ENCODE measurements at places on chromosomes 12 and 14.

GRCh38 chr12:125090437-125090836, 25.2 kb downstream of the AACS start:
- no peak for DNase-seq

- no peak for DNase-seq
Observed at GRCh38 chr14:95559203-95559602, 24.4 kb downstream of the GLRX5 start.

GRCh38 chr12:111846016-111846415, 4.0 kb downstream of the MAPKAPK5 start:
- no peak for DNase-seq

DNA sequence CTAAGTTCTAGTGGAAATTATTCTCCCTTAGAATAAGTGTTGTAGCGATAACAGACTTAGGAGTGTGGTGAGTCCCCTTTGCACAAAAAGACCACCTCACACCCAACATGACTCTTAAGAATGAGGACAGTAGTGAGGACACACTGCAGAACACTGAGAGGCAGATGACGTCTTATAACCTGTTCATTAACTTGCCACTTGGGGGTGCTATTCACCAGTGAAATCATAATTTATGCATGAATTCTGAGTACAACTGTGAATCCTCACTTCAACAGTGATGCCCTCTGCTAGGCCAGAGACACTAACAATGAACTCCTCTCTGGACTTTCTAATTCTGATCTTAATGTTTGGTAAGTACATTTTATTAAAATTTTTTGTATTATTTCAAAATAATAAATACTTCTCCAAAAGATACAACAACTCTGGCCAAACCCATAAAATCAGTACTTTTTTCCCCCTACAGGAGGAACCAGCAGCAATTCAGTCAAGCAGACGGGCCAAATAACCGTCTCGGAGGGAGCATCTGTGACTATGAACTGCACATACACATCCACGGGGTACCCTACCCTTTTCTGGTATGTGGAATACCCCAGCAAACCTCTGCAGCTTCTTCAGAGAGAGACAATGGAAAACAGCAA, 274.7 kb downstream of the DAD1 start:
- no peak for DNase-seq

GRCh38 chr14:58829594-58829993, 191.8 kb downstream of the DACT1 start:
- DNase-seq, result no peak

DNA sequence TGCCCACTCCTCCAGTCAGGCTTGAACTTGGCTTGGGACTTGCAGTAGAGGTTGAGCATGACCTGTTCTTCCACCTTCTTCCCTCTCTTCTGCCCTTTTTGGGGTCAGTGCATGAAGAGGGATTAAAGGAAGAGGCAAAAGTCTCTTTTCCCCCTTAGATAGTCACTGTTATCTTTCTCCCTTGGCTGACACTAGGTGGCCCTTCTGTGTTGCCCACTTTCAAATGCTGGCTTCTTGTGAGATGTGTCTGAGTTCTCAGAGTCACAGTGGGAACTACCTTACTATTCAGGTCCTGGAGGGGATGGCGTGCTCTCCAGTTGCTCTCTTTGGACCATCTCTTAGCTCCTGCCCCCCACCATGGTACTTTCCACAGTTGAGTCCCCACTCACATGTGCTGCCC, 73.6 kb downstream of the GPR65 start:
- no peak for DNase-seq

DNA sequence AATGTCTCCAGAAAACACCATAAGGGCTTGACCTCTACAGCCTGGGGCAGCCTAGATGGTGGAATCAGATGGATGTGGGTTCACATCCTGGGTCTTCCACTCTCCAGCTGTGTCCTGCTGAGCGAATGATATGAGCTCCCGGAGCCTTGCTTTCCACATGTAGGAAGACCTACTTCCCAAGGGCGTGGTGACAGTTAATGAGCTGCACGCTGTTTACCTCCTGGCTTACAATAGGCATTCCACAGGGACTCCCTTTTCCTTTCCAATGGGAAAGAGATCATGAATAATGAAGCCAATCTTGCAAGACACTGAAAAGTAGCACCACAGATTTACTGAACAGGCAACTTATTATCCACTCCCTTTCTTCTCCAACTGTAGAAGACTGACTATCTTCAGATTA, 46.1 kb downstream of the TMTC1 start:
- no peak for DNase-seq

- no peak for DNase-seq
Observed at GRCh38 chr12:74292351-74293194, 245.1 kb upstream of the ATXN7L3B start.

DNA sequence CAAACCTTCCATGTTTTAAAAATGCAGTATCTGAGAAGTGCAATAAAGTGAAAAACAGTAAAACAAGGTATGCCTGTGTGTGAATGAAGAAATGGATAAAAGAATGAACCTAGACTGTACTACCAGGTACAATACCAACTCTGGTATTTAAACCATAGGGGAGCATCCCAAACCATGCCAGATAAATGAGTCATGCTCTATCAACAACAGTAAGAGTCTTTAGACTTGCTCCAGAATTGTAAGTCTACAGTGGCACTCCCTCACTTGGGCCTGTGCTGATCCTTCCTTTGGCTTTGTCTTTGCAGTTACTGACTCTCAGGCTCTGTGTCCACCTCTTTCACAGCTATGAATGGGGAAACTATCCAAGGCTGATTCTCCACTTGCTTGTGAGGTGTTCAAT, 38.1 kb downstream of the BBS10 start:
- DNase-seq, result no peak

DNA sequence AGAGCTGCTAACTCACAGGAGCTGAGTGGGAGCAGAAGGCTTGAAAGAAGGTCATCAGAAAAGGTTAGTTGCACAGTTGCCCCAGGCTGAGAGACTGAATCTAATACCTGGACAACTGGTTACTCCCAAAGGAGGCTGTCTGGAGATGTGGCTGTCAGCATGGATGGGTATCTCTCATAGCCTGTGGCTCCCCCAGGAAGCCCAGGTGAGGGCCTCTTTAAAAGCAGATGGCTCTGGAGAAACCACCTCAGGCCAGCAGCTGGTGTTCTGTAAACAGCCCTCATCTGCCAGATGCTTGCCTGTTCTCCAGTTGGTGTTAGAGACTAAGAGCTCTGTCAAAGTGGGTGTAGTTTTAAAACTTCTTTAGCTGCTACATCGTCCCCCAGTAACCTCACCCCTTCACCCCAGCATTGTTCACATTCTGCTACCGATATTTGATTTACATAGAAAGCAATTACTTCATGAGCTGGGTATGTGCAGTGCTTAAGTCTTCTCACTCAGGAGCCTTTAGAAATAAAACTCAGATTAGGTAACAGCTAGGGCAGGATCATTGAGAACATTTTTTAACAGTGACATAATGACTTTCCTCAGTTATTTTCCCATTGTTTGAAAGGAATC, 25.8 kb downstream of the DACT1 start:
- DNase-seq, result no peak

DNA sequence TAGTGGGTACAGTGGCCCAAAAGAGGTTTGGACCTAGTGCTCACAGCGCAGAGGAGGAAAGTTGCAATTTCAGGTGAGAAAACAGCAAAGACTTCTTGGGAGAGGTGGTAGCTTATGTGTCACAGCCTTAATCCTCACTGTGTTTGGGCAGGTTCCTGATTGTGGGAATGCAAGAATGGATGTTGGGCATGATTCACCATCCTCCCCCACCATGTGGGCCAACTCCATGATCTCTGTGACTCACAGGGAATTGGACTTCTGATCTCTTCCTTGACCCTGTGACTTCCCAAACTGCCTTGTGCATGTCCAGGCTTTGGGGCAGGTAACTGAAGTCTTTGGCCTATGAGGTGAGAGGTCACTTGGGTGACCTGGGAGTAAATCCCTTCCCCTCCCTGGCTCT, 1.8 kb upstream of the CHST11 start:
- no peak for DNase-seq

DNA sequence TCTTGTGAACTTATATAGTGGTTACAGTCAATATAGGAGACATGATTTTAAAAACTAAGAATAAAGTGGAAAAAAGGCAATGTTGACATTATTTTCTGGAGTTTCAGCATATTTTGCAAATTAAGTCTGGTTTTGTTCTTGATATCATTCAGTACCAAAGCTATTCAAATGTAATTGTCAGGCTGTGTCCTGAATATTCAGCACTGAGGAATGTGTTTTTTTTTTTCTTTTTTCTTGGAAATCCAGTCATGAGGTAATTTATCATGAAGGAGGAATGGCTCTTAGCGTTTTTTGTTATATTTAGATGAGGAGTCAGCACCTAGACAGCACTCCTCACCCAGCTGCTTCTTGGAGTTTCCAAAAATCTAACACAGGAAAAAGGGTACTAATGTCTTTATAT, 225.5 kb downstream of the CCDC91 start:
- no peak for DNase-seq

- DNase-seq, result no peak
Observed at GRCh38 chr12:40551466-40551865, 140.8 kb upstream of the CNTN1 start.

- no peak for DNase-seq
Observed at GRCh38 chr14:49959822-49960408, 67.0 kb downstream of the ARF6 start.

- no peak for DNase-seq
Observed at GRCh38 chr12:116672842-116673516, 64.9 kb downstream of the SPRING1 start.

DNA sequence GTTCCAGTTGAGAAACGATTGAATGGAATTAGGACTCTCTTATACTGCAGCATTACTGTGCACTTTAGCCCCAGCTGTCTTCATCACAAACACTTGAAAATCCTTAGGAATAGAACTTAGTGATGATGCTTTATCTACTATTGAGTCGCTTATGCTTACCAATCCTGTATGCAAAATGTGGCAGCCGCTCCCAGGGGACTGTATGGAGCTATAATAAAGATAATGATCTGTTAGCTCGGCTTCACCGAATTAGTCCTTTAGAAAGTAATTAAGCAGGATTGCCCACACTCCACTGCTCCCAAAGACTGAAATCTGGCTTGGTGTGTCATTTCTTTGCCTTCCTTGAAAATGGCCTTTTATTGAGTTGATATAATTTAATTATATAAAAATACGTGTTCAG, 10.6 kb downstream of the EML1 start:
- DNase-seq, result no peak

DNA sequence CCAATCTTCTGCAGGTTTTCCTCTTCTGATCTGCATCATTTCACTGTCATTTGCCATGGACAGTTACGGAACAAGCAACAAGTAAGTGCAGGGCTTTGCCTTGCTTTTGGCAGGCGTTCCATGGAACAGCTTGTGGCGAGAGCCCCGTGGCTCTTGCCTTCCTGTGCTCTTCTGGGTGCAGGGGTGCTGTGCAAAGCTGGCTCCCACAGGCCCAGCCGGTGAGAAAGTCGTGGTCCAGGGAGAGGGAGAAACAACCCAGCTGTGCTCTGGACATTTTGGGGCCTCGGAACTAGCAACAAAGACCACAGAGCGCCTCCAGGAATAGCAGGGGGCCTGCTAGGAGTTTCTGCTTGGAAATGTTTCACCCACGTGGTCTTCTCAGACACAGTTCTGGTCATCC, 164.7 kb downstream of the ADGRD1 start:
- DNase-seq, result no peak

DNA sequence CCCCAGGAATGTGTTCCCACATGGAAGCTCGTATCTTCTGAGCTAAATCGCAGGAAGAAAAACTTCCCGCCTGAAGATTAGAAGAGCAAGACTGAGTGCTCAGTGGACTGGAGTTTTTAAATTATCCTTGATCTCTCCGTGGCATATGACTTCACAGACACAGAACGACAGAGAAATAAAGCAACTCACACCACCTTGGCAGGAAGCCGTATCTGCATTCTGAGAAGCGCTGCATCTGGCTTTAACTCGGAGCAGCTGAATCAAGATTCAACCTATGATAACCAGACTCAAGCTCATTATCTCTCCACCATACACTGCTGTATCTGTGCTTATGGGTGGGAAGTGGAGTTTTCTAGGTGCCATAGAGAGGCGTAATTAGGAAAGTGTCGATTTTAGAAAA, 1482.7 kb downstream of the AACS start:
- DNase-seq, result no peak

DNA sequence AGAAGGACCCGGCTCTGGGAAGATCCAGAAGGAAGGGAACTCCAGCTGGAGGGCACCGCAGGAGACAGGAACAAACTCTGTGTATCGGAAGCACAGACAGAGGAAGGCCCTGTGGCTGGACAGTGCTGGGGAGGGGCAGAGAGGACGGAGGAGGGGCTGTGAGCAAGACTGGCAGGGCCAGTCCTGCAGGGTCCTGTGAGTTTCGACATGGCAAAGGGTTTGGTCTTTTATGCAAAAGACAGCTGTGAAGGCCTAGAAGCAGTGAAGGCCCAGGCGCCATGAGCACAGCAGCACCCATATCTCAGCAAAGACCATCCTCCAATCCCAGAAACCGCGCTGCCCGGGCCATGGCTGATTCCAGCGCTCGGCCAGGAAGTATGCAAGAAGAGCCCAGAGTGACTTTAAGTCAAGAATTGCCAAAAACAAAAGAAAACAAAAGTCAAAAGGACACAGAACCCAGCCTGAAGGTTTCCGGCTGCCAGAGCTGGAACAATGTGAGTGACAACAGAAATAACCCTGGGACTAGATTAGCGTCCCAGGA, 126.5 kb downstream of the NCOR2 start:
- DNase-seq, result no peak

Data from tibial artery (tissue), 4 donors.